Stimulated activated CD4-positive, alpha-beta T cell treated with anti-CD3 and anti-CD28 coated beads, Interleukin-12 subunit alpha, Interleukin-12 subunit beta, amount 100 ng/mL, for 24 hours (primary cell): ENCODE measurements at places on chromosomes 2 and 18.
A peak's percentile ranks its signal among the peaks of the same experiment; 100 is the strongest.

DNA sequence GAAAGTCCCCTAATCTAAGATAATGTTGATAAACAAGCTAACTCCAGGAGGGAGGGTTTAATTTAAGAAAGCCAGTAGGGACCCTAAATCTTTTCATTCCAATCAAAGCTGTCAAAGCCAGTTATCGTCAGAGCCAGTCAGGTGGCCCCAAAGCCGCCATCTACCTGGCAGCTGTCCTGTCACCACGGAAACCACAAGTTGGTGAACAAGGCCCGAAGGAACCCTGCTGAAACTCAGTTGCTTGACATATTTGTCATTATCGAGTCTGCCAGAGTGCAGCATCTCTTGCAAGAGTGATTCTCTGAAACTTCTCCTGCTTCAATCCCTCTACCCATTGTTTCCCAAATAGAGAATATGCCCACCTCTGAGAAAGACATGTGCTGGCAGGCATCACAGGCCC, 30.8 kb upstream of the POLE4 start:
- no peak for DNase-seq

DNA sequence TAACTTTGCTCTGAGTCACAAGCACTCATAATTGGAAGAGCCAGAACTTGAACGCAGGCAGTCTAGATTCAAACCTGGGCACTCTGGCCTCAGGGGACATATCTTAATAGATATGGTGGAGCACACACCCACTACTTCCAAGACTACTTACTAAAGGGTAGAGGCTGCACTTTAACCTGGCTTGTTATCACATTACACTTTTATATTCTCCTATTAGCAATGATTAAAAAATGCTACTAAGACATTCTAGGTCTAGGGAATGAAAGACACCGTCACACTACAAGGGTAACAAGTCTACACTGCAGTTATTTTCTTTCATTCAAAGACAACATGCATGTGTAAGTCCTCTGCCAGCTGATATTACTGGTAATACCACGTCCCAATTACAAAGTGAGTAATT, 258.8 kb downstream of the ZNF521 start:
- no peak for DNase-seq

GRCh38 chr2:150462770-150463169, 24.7 kb downstream of the RND3 start:
- DNase-seq = no peak

DNA sequence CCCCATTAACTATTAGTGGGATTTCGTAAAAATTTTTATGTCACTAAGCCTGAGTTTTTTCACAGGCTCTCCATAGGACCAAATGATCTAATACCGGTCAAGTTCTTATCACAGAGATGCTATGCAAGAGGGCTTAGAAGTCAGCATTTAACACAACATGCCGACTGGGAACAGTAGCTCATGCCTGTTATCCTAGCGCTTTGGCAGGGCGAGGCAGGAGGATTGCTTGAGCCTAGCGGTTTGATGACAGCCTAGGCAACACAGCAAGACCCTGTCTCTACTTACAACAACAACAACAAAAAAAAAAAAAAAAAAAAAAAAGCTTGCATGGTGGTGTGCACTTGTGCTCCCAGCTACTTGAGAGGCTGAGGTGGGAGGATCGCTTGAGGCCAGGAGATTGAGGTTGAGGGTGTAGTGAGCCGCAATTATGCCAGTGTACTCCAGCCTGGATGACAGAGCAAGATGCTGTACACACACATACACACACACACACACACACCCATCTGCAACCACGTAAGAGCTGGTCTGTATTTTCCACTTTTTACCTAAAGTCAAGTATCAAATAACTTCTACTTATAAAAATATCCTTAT, 67.6 kb upstream of the FAM124B start:
- no peak for DNase-seq

DNA sequence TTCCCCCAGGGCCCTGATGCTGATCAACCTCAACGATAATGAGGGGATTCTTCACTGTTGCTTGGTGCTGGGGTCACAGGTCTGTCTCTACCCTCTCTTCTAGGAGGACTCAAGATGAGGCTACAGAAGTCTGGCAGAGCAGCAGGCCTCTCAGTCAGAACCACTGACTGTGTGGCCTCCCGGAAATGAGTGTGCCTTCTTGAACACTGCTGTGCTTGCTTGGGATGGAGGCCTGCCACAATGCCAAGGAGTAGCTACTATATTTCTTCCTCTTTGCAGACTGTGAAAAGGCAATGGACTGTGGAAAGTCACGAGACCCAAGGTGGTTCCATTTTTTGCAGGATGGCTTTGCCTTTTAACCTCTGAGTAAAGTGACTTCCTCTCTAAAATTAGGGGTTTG, 5.8 kb upstream of the HOXD1 start:
- DNase-seq = no peak

DNA sequence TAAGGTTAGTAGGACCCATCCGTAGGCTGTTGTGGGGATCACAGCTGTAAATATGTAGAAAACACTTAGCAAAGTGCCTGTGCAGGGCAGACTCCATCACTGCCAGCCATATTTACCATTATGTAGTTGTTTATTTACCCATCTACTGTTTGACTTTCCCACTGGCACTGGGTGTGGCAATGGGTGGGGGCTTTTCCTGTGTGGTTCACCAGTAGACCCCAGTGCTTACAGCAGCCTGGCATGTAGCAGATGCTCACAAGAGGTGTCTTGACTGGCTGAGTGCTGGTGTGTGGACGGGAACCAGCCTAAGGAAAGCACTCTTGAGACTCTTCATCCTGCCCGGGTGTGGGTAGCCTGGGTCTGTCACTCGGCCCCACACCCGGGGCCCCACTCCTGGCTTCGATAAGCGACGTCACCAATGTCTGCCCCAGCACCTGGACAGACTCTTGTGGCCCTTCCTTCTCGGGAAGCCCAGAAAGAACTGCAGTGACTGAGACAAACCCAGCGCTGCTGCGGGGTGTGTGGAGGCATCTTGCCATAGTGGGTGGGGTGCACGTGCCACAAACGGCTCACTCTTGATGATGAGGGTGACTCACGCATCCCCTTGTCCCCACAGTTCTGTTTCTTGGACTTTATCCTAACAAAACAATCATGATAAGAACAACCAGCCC, 78.3 kb downstream of the HDAC4 start:
- no peak for DNase-seq

GRCh38 chr2:232873292-232873908, 3.3 kb downstream of the SNORC start:
- DNase-seq = no peak

DNA sequence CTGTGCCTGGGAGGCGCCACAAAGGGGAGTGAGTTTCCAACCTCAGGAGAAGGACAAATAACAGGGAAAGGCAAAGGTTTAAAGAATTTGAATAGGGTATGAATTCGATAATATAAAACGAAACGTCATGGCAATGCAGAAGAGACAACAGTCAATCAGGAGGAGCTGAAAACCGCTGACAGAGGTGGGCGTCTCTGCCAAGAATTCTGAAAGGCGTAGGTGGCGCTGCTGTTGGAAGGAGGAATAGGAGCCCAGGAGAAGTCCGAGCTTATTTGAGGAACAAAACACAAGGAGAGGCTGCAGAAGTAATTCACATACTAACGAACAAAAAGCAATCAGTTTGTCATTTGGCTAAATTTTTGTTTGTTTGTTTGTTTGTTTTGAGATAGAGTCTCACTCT, 485.8 kb upstream of the POU3F3 start:
- no peak for DNase-seq

GRCh38 chr2:130729322-130730299, 741 bp downstream of the GPR148 start:
- DNase-seq = no peak

GRCh38 chr2:46471-47345, at the start of gene FAM110C:
FAM110C (minus strand) TSS chr2:46505; CDS start chr2:46385, 120 bp downstream.
- DNase-seq = peak; percentile 21

DNA sequence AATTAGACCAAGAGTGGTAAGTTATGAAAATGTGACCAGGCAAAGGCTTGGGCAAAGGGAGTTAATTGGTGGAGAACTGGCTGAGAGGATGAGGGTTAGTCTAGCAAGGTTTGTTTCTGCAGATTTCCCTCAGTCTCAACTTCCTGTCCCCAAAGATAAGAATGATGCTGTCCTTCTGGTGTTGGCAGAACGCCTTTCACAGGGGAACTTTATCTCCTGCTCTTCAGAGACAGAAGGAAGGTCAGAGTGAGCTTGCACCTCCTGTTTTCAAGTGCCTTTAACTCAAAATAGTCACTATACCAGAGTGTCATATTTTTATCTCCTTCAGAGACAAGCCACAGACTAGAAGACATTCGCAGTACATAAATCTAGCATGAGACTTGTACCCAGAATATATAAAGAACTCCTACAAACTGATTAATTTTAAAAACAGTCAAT, 95.7 kb downstream of the TEX51 start:
- DNase-seq = no peak
